ENCODE measurements at places on chromosomes 13 and 19.

DNA sequence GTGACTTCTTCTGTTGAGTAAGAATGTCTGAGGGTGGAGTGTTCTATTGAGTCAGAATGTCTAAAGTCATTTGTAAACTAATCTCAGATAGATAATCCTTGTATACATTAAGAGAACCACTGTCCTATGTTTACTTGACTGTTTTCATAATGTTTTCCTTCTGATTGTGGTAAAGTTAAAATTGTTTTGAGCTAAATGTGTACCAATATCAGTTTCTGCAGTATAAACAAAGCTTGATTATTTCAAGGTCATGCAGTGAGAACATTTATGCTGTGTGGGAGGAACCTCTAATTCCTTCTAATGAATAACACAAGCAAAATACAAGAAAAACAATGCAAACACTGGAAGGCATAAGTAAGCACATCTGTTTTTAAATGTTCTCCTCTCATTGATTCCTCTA lies 434.6 kb downstream of the FGF14 start:
- no peak for DNase-seq

DNA sequence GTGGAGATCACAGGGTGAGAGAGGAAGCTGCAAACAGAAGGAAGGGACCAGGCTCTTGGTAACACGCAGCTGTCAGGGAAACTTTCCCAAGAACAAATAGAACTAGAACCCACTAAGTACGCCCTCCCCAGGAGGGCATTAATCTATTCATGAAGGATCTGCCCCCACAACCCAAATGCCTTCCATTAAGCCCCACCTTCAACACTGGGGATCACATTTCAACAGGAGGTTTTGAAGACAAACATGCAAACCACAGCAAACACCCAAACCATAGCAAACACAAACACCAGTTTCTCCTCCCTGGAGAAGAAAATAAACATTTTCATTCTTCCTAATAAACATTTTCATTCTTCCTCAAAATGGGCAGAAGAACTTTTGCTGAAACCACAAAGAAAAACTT lies 329.6 kb downstream of the EFNB2 start:
- DNase-seq: no peak

DNA sequence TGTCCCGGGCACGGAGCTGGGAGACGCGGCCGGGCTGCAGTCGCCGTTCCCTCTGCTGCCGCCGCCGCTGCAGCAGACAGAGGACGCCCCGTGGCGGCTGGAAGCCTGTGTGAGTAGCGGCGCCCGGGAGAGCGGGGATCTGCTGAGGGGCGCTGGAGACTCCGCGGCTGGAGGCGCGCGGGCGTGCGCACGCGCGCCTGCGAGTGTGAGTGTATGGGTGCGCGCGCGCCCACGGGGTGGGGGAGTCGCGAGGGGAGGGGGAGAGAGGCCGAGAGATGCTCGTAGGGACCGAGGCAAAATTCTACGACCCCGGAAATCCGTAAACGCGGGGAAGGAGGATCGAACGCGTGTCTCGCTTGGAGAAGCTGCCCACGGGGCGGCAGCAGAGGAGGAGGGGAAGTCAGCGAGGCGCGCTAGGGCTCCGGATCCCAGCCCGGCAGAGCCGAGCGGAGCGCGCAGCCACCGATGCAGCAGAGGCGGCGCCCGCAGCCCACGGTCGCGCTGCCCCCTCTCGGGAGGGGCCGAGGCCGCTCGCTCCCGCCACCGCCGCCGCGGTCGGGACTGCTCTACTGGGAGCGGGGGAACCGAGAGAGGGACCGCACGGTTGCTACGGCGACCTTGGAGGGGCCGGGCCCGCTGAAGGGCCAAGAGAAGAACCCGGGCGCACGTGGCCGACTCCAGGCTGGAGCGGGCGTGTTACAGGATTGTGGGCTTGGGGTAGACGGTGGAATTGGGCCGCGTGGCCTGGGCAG lies at the start of gene ENOX1:
Gene ENOX1, minus strand, starts transcription at position 207 of the 752 bp plus-strand sequence.
- DNase-seq: no peak

DNA sequence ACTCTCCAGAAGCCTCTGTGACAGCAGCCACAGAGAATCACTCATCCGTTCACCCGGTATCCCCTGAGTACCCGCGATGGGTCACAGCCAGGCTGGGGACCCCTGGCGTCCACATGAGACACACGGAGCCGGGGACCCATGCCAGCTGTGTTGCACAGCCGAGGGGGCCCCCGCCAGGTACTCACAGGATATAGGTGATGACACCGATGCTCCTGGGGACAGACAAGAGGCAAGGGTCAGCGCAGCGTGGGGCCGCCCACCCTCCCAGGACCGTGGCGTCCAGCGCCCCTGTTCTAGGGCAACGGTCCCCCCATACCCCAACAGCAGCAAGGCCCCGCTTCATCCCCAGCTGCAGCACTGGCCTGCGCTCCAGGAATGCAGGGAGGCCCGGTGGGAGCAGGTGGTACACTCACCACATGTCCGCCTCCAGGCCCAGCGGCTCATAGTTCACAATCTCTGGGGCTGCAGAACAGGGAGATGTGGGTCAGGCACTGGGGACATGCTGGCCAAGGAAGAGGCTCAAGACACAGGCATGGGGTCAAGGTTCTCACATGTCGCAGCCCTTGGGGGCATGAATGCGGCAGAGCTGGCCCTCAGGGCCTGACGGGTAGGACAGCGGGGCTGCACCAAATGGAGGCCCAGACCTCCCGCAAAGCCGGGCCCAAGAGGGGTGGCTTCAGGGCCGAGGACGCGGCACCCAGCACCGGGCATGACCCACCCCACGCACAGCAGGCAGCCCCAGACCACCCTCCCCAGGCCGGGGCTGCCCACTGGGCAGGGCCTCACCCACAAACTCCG lies 7.2 kb downstream of the DAPK3 start:
- DNase-seq: no peak

All from OCI-M1 (cell line).